ENCODE measurements at places on chromosomes 13 and 19. TPM values are rescaled to one million over a fixed set of nuclear protein-coding genes. Genes with fewer than 3 reads are reported as not detected.

DNA sequence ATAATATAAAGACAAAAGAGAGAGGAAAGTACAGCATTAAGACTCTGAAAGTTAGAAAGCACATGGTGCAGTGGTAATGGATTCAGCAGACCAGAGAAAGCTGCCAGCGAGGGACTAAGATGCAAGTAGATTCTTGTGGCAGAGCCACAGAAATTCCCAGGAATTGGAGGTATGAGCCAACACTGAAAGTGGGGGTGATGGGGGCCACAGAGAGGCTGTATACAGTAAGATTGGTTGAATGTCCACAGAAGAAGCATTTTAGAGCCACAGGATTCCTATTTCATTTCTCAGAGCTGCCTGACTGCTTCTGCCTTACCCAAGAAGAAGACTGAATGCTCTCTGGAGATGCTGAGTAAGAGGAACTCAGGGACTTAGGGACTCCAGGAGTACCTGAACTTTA, 295.0 kb downstream of the LMO7 start:
- no peak for DNase-seq

The LAIR1 gene
- 107 TPM for total RNA-seq

GRCh38 chr13:36154567-36155291, 23.5 kb upstream of the DCLK1 start:
- DNase-seq = no peak

DNA sequence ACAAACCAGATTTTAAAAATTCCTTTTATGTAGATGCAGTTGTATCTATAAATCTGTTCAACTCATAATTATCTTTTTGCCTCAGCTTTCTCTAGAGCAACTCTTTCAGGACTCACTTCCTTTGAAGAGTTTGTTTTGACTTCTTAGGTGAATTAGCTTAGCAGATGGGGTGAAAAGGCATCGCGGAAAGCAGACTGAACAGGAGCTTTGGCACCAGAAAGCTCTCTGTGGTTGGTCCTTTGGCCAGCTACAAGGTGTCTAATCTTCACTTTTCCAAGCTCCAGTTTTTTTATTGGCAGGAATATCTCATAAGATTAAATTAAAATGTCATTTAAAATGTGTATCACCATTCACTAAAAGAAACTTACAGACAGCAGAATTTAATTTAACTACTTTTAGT, 60.6 kb upstream of the KLF12 start:
- no peak for DNase-seq

DNA sequence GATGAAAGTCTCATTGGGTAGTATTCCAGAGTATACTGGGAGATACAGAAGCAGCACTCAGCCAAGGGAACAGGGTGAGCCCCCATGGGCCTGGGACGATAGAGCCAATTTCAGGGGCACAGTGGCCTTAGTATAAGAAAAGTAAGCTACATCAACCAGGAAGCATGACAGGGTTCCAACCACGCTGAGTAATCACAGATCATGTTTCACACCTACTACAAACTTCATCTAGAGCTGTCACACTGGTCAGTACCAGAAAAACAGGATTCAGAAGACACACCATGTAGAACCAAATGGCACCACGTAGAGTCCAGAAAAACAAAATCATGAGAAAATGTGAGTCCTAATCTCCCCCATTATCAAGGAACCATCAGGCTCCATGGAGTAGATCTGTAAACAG, 1292.4 kb upstream of the MIR17HG start:
- no peak for DNase-seq

The BCAM gene
- total RNA-seq = 26.3 TPM

The PTH2 gene
- not detected for total RNA-seq

DNA sequence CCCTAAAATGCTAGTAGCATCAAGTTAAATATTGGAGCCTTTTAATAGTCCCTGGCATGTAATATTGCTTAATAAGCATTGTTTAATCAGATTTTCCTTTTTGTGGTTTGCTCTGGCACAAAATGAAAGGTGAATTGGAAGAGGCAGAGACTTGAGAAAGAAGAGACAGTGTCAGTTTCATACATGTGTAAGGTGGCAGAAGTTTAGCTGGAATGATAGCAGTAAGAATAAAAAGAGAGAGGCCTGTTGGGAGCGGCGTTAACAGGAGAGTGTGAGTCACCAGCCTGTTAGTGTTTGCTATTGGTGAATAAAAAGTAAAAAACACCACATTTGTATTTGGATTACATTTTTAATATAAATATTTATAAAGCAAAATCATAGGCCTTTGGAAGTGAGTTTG, 145.3 kb downstream of the PDS5B start:
- DNase-seq = no peak

GRCh38 chr13:75356421-75356820, 125.5 kb downstream of the TBC1D4 start:
- DNase-seq = no peak

The PNMA8B gene
- total RNA-seq = 3.0 TPM

The TGFBR3L gene
- total RNA-seq = not detected

The GATAD2A gene
- total RNA-seq = 72.7 TPM

The LMTK3 gene
- 1.9 TPM for total RNA-seq

The DIAPH3 gene
- 2.1 TPM for total RNA-seq

- no peak for DNase-seq
Measured at GRCh38 chr13:93505104-93505952, 278.7 kb downstream of the GPC6 start.

DNA sequence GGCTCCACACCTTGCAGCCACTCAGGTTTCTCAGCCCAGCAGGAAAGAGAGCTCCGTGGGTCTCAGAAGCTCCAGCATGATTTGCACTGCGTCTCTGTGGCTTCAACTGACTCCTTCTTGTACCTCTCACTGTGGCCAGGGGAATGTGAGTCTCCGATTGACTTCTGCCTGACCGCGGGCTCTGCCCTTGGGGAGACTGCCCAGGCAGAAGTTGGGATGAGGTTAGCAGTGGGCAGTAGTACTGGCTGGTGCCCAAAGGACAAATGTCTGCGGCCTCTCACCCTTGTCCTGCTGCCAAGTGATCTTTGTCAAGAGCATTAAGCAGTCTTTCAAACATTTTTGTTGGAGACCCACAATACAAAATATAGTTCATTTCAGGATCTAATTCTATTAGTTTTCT, 34.4 kb upstream of the FXYD3 start:
- no peak for DNase-seq

- DNase-seq = no peak
Measured at GRCh38 chr13:110329258-110329657, 22.2 kb downstream of the COL4A2 start.

GRCh38 chr13:85313761-85314503, 485.3 kb downstream of the SLITRK6 start:
- DNase-seq = no peak

- DNase-seq = peak; percentile 47
Measured at GRCh38 chr19:14764401-14764800, 14.0 kb downstream of the ADGRE2 start.

The APOE gene
- 809 TPM for total RNA-seq

The DMRTC2 gene
- total RNA-seq = not detected

The CCDC122 gene
- total RNA-seq = 7.3 TPM

DNA sequence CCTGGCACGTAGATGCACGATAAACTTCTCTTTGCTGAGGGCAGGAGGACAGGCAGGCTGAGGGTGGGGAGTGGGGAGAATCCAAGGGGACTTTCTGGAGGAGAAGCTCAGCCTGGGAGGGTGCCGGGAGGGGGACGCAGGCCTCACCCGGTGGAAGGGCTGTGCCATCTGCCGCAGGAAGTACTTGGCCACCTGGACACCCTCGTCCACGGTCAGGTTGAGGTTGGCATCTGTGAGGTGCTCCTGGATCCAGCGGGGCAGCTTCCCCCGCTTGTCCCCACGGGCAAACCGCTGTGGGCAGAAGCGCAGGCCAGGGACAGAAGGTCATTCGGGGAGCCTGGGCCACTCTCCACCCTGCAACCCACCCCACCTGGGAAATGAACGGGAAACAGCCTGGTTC, 11.5 kb downstream of the KLC3 start:
- DNase-seq = peak; percentile 71

DNA sequence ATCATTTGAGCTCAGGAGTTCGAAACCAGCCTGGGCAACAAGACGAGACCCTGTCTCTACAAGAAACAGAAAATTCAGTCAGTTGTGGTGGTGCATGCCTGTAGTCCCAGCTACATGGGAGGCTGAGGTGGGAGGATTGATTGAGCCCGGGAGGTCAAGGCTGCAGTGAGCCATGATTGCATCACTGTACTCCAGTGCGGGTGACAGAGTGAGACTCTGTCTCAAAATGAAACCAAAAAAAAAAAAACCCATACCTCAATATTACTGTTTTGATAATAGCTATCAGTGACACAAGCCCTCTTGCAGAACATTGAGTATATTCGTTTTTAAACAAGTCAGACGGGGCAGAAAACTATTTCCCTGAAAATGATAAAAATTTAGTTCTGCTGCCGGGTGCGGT, 16.2 kb downstream of the ZNF791 start:
- DNase-seq = no peak

The KLF12 gene
- 46.0 TPM for total RNA-seq

- DNase-seq = no peak
Measured at GRCh38 chr13:93955904-93956303, 523.6 kb downstream of the DCT start.

The SLC6A16 gene
- total RNA-seq = 5.0 TPM

DNA sequence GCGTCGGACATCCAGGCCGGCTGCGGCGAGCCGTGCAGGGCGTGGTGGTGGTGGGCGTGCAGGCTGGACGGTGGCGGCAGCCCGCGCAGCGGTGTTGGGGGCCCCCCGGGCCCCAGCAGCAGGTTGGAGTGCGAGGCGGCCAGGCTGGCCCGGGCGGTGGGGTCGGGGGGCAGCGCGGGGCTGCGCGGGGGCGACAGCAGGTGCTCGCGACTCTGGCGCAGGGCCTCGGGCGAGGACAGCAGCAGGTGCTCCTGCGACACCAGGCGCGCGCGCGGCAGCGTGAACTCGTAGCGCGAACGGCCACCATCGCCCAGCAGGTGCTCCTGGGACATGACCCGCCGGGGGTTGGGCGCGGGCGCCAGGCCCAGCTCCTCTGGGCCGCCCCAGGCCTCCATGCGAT, 9.8 kb downstream of the SHISA7 start:
- no peak for DNase-seq

DNA sequence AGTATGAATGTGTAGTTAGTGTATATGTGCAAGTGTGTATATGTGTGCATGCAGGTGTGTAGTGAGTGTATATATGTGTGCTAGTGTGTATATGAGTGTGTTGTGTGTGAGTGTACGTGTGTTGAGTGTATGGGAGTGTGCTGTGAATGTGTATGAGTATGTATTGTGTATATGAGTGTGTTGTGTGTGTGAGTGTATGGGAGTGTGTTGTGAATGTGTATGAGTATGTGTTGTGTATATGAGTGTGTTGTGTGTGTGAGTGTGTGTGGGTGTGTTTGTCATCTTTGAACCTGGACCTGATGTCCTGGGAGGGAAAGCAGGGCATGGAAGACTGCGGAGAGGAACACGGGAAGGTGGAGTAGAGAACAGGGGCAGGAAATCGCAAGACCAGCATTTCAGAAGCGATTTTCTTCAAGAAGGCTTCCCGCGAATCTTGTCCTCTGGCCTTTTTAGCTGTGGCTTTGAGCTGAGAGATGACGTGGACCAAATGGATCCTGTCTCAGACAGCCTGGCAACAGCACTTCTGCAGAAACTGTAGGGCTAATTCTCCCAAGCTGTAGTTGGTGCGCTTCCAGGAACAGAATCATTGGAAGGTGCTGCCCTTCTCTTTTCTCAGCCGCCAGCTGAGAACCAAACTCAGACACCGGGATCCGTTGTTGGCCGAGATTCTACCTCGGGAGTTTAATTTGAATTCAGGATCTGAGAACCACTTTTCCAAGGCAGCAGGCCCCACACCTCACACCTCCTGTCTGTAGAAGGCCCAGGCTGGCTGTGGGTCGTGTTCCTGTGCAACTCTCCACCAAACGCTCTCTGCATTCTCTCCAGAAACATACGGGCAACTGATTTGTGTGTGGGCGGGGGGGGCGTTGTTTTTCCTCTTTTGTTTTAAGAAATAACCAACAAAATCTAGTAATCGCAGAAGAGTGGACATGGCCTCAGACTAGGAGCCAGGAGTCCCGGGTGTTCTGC, 94.7 kb upstream of the RAP2A start:
- DNase-seq = no peak

DNA sequence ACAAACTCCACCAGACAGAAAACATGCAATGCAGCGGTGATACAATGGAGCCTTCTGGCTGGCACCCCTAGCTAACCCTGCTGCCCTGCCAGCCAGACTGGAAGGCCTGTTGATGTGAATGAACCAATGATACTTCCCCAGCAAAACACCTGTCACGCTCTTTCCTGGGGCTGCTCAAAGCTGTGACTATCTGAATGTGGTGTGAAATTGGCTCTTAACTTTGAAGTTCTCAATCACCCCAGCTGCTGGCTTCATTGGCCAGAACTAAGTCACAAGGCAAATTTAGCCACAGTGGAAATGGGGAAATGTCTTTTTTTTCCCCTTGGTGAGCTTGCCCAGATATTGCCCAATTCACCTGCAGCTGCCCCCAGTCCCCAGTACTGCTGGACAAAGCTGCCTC, 147.3 kb downstream of the SLC7A1 start:
- DNase-seq = no peak

- DNase-seq = no peak
Measured at GRCh38 chr13:76921516-76921915, 26.8 kb upstream of the ACOD1 start.

The RFPL4AL1 gene
- not detected for total RNA-seq

DNA sequence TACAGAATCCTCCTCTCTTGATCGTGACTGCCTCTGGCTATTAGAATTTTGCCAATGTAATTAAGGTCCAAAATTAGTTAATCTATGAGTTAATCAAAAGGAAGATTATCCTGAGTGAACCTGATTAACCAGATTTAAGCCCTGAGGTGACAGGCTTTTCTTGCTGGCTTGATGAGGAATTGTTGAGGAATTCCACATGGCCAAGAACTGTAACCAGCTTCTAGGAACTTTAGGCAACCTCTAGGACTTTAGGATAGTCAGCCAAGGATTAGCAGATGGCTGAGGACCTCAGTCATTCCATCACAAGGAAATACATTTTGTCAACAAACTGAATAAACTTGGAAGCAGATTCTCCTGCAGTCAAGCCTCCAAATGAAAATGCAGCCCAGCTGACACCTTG, 84.8 kb downstream of the STOML3 start:
- DNase-seq = no peak

The FCAR gene
- total RNA-seq = 18.5 TPM

- DNase-seq = no peak
Measured at GRCh38 chr19:43476606-43477005, 11.2 kb upstream of the LYPD3 start.

DNA sequence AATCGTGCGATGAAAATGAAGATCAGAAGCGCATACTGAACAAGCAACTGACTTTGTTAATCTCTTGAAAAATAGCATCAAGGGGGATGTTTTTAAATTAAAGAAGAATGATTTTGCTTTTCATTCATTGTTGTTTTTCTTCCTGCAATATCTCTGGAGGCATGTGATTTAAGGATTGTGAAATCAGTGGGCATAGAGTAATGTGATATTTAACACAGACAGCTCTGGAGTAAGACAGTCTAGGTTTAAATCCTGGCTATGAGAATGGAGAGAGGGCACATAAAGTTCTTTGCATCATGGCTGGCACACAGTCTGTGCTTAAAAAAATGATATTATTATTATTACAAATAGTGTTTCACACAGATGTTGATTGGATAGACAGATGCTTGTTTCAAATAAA, 243.1 kb upstream of the NBEA start:
- no peak for DNase-seq

Measured in spleen (tissue), 13 donors.